T-cell (primary cell): ENCODE measurements at places on chromosomes 12 and 14.

DNA sequence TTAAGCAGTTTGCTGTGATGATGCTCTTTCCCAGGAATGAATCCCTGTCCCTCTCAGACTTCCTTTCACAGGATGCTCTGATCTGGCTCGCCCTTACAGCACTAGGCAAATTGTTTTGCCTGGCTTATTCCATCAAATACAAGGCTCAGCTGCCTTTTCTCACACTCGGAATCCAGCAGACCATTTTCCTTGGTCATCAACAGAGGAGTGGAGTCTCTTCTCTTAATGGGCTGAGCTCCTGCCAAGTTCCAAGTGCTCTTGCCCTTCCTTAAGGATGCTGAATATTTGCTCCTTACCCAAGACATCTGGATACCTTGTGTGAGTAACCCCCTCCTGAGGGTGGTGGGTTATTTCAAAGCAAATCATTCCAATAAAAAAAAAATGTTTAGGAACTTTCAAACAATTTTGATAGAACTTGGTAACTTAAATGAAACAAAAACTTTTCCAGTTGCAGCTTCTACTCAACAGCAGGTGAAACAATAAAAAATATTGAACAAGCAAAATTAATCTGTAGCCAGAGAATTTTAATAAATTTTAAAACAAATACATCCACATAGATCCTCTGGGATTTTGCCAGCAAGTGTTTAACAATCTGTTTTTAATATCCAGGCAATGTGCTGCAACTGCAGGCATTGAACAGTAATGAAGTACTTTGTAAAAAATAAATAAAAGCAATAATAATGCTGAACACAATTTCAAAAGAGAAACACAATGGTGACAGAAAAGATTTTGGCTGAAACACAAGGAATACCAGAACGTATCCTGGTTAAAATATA lies 264.0 kb upstream of the FAR2 start:
- H3K4me3 ChIP-seq, result no peak overlapping the region
- no peaks in the 10 kb centered on the region for H3K4me1 ChIP-seq
- no peak overlapping the region for H3K27ac ChIP-seq
- no peak for DNase-seq
- H3K27me3 ChIP-seq, result no peaks in the 10 kb centered on the region

DNA sequence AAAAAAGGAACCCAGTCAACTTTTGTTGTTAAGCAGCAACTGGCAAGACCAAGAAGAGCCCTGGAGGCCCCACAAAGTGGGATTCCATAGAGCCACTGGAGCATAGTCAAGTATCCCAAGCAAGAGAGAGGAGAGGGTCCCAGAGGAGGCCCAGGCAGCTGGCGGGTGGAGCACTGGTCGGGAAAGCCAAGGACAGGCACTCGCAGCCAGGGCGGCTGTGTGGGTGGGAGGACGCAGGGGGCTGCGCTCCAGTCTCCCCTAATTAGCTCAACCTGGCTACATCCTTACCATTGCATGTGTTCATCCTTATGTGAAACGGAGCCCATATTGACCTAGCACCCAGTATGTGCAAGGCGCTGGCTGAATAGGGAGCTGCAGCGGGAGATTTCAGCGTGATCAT lies 18.3 kb upstream of the ZFP36L1 start:
- no peak overlapping the region for H3K27ac ChIP-seq
- no peak for DNase-seq
- H3K4me1 ChIP-seq, result peaks cover 62% of the 10 kb centered on the region
- H3K36me3 ChIP-seq, result no peaks in the 10 kb centered on the region
- no peak overlapping the region for H3K4me3 ChIP-seq
- H3K27me3 ChIP-seq, result no peaks in the 10 kb centered on the region

- H3K27me3 ChIP-seq, result no peaks in the 10 kb centered on the region
- H3K4me1 ChIP-seq, result no peaks in the 10 kb centered on the region
- no peak for DNase-seq
- H3K4me3 ChIP-seq, result no peak overlapping the region
Observed at GRCh38 chr14:50489851-50490250, 42.5 kb downstream of the MAP4K5 start.

- H3K4me1 ChIP-seq, result no peaks in the 10 kb centered on the region
- H3K36me3 ChIP-seq, result no peaks in the 10 kb centered on the region
- H3K4me3 ChIP-seq, result no peak overlapping the region
- no peaks in the 10 kb centered on the region for H3K27me3 ChIP-seq
- DNase-seq, result no peak
- no peak overlapping the region for H3K27ac ChIP-seq
Observed at GRCh38 chr14:98252820-98253219, 1019.2 kb downstream of the BCL11B start.

DNA sequence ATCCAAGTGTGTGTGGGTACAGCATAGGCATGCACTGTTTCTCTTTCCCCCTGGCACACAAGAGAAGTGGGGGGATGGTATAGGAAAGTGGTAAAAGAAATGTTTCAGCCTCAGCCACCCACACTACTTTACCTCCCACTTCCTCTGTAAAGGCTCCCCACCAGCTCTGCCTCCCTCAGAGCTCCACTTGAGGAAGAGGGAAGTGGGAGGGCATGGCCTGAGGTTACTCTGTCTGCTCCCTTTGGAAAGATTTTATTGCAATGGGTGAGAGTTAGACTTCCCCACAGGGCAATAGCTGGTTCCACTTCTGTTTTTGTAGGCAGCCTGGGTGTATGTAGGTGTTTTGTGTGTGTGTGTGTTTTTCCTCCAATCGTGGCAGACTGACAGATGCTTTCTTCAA lies 145.3 kb downstream of the SSPN start:
- peaks cover 5% of the 10 kb centered on the region for H3K36me3 ChIP-seq
- no peak overlapping the region for H3K4me3 ChIP-seq
- DNase-seq, result no peak
- peaks cover 14% of the 10 kb centered on the region for H3K4me1 ChIP-seq

- DNase-seq, result no peak
- H3K27me3 ChIP-seq, result no peaks in the 10 kb centered on the region
- H3K4me3 ChIP-seq, result no peak overlapping the region
Observed at GRCh38 chr12:89062996-89063395, 289.3 kb downstream of the DUSP6 start.

DNA sequence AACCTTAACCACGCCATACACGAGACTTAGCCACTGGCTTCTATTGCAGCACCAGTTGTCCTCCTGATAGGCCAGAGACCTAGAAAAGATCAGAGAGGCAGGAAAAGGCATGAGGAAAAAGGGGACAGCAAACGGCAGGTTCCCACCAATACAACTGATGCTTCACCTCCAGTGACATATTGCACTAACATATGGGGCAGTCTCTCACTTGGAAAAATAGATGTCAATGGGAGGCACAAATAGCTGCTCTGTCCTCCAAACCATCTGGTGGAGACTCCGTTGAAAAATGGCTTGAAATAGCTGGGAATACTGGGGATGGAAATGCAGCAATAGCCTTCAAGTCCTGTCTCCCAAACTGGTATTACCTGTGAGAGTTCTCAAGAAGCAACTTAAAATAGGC lies 20.3 kb downstream of the SLC8A3 start:
- H3K27ac ChIP-seq, result no peak overlapping the region
- H3K36me3 ChIP-seq, result no peaks in the 10 kb centered on the region
- H3K27me3 ChIP-seq, result no peaks in the 10 kb centered on the region
- no peak overlapping the region for H3K4me3 ChIP-seq

DNA sequence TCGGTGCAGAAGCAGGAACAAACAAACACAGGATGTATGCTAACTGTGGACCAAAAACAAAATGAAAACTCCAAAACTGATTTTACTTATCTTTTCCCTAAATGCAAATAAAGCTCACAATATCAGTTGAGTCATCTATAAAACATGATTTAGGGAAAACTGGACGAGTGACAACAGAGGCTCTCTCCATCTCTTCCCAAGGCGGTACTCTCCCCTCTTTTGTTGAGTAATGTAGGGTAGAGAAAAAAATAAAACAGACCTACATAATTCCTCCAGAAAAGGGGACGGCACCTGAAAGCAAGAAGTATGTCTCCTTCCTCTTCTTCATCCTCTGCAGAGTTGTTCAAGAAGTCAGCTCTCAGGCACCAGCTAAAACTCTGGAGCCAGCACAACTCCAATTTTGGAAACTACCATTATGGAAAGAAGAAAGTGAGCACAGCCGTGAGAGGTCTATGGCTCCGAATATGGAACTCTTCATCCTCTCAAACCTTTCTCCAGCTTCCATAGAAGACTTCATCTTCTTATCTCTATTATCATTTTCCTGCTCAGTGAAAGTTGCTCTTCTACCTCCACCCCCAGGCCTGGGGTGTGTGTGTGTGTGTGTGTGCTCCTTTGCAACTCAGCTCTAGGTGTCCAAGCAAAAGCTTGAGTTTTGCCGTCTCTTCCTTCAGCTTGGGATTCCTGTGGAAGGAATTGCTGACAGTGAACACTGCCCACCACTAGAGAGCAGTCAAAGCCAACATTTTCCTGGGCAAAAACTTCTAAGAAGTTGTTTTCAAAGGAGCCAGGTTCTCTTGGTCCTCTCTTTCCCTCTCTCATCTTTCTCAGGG lies 155.4 kb downstream of the DIO2 start:
- H3K4me3 ChIP-seq, result no peak overlapping the region
- H3K27me3 ChIP-seq, result no peaks in the 10 kb centered on the region
- no peaks in the 10 kb centered on the region for H3K4me1 ChIP-seq
- no peaks in the 10 kb centered on the region for H3K36me3 ChIP-seq
- no peak for DNase-seq

- H3K36me3 ChIP-seq, result no peaks in the 10 kb centered on the region
- H3K27ac ChIP-seq, result no peak overlapping the region
- no peak overlapping the region for H3K4me3 ChIP-seq
- no peak for DNase-seq
- H3K4me1 ChIP-seq, result no peaks in the 10 kb centered on the region
Observed at GRCh38 chr12:50162230-50162629, 4.9 kb downstream of the CERS5 start.

DNA sequence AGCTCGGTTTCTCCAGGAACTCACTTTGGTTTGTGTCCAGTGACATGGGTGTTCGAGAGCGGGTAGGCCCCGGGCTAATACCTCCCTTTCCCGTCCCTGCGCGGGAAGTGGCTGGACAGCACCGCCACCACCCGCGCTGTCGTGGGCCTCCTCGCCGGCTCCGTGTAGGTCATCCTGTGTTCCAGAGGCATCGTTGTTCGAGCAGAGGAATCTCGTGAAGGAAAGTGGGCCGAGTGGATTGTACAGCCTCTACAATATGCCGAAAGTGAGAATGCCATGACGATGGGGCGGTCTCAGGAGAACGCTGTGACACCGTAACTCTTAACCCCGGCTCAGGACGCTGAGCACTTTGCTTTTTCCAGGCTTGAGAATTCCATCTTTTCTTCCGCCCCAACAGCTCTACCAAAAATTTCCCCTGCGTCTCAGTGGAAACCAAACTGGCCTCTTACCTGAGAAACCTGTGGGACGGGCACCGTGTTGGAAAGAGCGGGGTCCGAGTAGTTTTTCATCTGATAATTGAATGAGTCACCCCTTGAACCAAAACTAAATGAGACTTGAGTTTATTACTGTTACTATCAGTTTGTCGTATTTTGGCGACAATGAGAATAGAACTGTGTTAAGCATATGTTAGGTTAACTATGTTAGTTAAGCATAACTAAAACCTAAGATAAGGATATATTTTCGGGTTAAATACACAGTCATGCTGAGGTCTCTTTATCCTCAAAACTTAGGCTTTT lies 510 bp downstream of the EIF2S1 start:
- DNase-seq, result no peak
- H3K36me3 ChIP-seq, result peaks cover 6% of the 10 kb centered on the region
- peaks cover 37% of the 10 kb centered on the region for H3K4me1 ChIP-seq
- H3K27ac ChIP-seq, result peak overlapping the region; percentile 94
- H3K4me3 ChIP-seq, result peak overlapping the region; percentile 97

GRCh38 chr14:23294734-23295561 lies 7.7 kb downstream of the PPP1R3E start:
- peak; percentile 37 for DNase-seq
- H3K36me3 ChIP-seq, result no peaks in the 10 kb centered on the region
- H3K27ac ChIP-seq, result no peak overlapping the region
- H3K4me3 ChIP-seq, result no peak overlapping the region

GRCh38 chr14:38143170-38143569 lies 64.5 kb upstream of the SSTR1 start:
- no peaks in the 10 kb centered on the region for H3K4me1 ChIP-seq
- H3K27me3 ChIP-seq, result no peaks in the 10 kb centered on the region
- no peak overlapping the region for H3K27ac ChIP-seq
- no peak for DNase-seq

DNA sequence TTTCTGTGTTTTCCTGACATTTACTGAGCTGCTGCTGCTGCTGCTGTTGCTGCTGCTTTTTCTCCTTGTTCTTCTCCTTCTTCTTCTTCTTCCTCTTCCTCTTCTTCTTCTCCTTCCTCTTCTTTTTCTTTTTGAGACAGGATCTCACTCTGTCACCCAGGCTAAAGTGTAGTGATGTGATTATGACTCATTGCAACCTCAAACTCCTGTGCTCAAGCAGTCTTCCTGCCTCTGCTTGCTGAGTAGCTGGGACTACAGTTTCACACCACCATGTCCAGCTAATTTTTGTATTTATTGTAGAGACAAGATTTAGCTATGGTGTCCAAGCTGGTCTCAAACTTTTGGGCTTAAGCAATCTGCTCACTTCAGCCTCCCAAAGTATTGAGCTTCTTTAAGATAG lies 95.8 kb downstream of the TMTC3 start:
- no peaks in the 10 kb centered on the region for H3K36me3 ChIP-seq
- H3K27ac ChIP-seq, result no peak overlapping the region
- H3K4me3 ChIP-seq, result no peak overlapping the region
- H3K27me3 ChIP-seq, result no peaks in the 10 kb centered on the region
- no peaks in the 10 kb centered on the region for H3K4me1 ChIP-seq

DNA sequence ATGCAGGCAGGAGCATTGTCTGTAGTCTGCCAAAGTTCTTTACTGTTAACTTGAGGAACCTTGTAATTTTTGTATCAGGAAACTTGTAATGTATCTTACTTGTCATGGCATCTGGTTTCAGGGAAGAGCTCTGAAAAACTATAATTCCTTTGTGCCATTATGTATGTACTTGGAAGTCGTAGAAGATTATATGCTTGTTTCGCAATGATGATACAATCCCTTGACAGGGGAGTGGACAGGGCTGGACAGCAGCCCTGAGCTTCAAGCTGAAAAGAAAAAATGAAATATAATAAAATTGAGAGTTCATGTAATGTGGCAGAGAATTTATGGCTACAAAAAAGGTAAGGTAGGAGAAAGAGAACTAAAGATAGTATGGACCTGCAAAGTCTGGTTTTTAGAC lies 7.4 kb upstream of the DLGAP5 start:
- no peaks in the 10 kb centered on the region for H3K36me3 ChIP-seq
- DNase-seq, result no peak
- H3K27ac ChIP-seq, result no peak overlapping the region

DNA sequence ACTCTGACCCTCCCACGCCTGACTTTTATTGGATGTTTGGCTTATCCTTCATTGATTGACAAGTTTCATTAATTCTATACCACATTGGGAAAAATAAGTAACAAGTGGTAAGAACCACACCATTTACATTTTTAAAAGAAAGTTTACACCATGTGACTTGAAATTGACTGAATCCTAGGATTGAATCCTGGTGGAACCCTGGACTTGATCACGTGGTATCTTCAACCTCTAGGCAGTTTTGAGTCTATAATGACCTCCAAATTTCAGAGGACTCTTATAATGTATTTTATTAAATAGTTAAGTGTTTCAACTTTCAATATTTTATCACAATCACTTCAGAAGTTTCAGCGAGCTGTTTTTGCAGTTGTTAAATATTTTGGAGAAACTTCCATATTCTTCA lies 172.0 kb downstream of the SLC6A15 start:
- no peaks in the 10 kb centered on the region for H3K4me1 ChIP-seq
- H3K27ac ChIP-seq, result no peak overlapping the region
- H3K27me3 ChIP-seq, result no peaks in the 10 kb centered on the region
- no peak overlapping the region for H3K4me3 ChIP-seq
